ENCODE measurements at places on chromosomes 16 and 17.
A peak's percentile ranks its signal among the peaks of the same experiment; 100 is the strongest.

- peak; percentile 18 for DNase-seq
Measured at GRCh38 chr17:82900741-82901140, 60.9 kb upstream of the ZNF750 start.

- DNase-seq, result no peak
Measured at GRCh38 chr16:75317532-75317931, 66.1 kb upstream of the BCAR1 start.

- no peak for DNase-seq
Measured at GRCh38 chr16:49537924-49538459, 164.4 kb downstream of the C16orf78 start.

GRCh38 chr17:60652454-60653247 lies 25.0 kb upstream of the BCAS3 start:
- no peak for DNase-seq

GRCh38 chr16:81041696-81042095 lies 6.1 kb downstream of the ATMIN start:
- DNase-seq, result no peak

- DNase-seq, result no peak
Measured at GRCh38 chr17:18182110-18182977, 1.3 kb upstream of the ALKBH5 start.

- no peak for DNase-seq
Measured at GRCh38 chr17:17507465-17508011, 11.3 kb upstream of the RASD1 start.

GRCh38 chr17:79686476-79686875 lies 44.3 kb upstream of the ENPP7 start:
- DNase-seq, result no peak

GRCh38 chr17:66665194-66665593 lies 169.7 kb upstream of the CACNG5 start:
- no peak for DNase-seq

DNA sequence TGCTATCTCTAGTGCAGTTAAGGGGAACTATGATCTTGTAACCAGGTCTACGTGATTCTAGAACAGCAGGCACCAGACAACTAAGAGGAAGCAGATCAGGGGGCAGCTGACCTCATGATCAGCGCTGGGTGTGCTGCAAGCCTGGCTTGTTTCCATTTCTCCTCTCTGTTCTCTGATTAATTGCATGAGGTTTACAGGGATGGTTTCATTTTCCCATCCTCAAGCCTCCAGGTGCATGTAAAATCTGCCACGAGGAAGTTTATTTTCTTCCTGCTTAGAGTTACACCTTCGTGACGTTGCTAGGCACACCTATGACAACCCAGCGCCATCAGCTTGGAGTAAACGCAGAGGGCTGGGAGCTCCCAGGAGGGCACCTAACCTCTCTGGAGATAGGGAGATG lies 4.3 kb upstream of the NUPR1 start:
- peak; percentile 32 for DNase-seq

DNA sequence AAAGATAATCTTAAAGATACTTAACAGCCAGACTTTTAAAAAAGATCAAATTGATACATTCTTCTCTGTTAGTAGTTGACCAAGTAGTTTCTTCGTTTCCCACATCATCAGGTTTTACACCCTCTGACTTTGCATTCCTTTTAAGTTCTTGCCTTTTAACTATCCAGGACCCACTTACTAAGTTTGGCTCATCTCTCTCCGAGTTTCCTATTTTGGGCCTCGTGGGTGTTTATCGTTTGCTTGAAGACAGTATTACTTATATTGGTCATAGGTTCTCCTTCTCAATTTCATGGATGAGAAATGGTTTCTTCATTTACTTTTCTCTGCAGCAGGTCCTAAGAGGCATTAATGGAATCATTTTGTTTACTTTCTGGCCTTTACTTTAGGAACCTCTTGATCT lies 43.2 kb downstream of the RPA1 start:
- no peak for DNase-seq

GRCh38 chr17:66340720-66341119 lies 38.3 kb downstream of the PRKCA start:
- DNase-seq, result no peak

DNA sequence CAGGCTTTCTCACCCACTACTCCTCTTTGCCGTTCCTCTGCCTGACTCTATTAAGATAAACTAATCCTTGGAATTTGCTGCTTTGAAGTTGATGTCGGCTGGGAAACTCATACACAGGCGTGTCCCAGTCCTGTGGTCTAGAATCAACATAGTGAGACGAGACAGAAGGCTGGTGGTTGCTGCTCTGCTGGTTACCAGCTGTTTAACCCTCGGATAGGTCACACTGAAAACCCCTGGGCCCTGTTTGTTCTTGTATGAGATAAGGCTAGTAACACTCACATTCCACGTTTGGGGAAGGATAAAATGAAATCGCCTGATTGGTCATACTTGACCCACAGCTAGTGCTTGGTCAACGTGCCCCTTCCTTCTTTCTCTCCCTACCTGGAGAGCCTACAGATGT lies 517.0 kb downstream of the CDH13 start:
- peak; percentile 80 for DNase-seq

- DNase-seq, result no peak
Measured at GRCh38 chr16:12362482-12363458, 386.2 kb downstream of the SNX29 start.

DNA sequence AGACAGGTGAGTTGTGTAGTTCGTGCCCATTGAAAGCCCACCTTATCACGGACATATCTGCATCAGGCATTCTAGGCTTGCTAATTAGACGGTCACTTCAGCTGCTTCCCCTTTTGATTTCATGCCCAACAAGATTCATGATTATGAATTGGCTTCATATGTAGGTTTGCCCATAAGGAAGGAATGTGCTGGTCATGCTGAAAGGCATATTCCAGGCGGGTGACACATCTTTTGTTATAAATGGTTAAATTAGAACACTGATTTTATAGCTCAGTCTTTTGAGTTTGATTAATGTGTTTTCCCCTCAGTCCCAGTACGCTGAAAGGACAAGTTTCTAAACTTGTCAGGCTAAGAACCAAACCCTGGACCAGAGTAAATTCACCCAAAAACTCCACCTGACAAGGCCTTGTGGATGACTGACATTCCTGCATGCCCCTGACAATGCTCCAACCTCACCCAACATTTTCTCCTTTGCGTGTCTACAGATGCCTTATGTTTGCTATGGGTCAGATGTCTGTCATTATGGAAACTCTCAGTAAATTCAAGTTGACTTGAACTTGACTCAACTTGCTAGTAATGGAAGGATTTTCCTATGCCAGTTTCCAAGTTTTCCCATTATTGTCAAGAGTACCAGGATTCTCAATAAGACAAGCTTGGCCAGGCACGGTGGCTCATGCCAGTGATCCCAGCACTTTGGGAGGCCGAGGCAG lies 421.9 kb downstream of the PMP22 start:
- DNase-seq, result no peak

GRCh38 chr17:58301504-58302150 lies 20.9 kb upstream of the MPO start:
- DNase-seq, result no peak
